Fibroblast of skin of left biceps (primary cell): ENCODE measurements at places on chromosomes 2 and 18.

DNA sequence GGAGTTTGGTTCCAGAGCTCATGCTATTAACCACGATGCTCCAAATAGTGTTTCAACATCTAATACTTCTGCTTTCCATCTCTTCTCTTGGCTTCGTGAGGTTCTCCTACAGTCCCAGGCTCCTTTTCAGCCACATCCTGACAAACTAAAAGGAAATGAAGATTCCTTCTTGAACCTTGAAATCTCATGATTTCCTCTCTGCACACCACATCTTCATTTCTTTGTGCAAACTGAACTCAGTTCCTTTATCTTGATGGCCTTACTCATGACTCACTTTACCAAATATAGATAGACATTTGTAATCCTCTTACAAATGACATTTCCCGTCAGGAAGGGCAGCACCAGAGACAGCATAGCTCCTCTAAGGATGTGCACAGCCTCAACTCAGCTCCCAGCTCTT lies 50.0 kb upstream of the ITGA4 start:
- DNase-seq = no peak

- no peak for DNase-seq
Observed at GRCh38 chr18:79682894-79683625, 3.5 kb downstream of the CTDP1 start.

DNA sequence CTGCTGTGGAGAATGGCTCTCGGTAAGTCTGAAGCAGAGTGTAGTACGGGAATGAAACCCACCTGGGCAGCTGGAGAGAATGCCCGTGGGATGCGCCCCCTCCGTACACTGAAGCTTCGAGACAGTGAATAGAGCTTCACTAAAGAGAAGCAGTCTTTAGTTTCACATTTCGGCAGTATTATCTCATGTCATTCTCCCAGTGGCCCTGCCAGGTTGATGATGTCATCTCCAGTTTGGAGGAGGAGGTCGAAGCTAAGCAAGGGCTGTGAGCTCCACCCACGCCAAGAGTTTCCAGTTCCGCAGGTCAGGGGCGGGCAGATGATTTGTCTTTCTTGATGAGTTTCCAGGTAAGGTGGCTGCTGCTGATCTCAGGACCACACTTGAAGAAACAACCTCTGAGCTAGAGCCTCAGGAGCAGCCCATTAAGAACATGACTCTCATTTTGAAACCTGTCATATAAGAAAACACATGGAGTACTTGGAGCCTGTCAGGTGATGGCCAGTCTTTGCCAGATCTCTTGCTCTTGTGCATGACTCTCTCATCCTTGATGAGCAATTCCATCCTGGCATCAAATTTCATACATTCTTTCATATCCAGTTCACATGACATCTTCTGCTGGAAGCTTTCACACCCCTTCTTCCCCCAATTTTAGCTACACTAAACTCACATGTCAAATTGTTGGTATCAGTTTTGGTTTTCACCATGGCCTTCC lies 475.0 kb downstream of the RNF144A start:
- DNase-seq = no peak

GRCh38 chr2:181275643-181276070 lies 181.5 kb upstream of the ITGA4 start:
- DNase-seq = no peak

DNA sequence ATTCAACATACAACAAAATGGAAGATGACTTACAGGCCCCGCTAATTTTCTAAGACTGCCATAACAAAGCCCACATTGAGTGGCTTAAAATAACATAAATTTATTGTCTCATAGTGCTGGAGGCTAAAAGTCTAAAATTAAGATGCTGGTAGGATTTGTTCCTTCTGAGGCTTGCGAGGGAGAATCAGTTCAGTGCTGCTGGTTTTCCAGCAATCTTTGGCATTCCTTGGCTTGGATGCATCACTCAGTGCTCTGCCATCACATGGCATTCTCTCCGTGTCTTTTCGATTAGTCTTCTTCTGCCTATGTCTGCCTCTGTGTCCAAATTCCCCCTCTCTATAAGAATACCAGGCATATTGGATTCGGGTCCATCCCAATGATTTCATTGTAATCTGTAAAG lies 959.3 kb upstream of the TMEFF2 start:
- DNase-seq = no peak

DNA sequence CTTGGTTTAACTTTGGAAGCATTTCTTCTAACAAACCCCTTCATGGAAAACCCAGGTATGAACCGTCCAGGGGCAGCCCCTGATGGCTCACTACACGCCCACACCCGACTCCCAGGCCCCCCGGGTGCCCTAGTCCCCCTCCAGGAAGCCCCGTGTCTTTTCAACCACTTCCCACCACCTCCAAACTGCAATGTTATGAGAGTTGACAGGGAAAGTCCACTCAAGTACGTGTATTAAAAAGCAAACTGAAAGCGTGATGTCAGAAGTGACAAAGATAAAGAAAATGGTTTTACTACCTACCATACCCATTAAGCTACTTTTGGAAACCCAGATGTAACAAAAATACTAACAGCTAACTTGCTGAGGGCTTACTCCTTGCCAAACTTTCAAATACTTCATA lies 51.5 kb downstream of the L3MBTL4 start:
- DNase-seq = no peak

GRCh38 chr2:13584020-13584419 lies 867.3 kb downstream of the TRIB2 start:
- no peak for DNase-seq

- no peak for DNase-seq
Observed at GRCh38 chr2:70516596-70516995, 37.0 kb downstream of the TGFA start.
